ENCODE measurements at places on chromosomes 16 and 17.

DNA sequence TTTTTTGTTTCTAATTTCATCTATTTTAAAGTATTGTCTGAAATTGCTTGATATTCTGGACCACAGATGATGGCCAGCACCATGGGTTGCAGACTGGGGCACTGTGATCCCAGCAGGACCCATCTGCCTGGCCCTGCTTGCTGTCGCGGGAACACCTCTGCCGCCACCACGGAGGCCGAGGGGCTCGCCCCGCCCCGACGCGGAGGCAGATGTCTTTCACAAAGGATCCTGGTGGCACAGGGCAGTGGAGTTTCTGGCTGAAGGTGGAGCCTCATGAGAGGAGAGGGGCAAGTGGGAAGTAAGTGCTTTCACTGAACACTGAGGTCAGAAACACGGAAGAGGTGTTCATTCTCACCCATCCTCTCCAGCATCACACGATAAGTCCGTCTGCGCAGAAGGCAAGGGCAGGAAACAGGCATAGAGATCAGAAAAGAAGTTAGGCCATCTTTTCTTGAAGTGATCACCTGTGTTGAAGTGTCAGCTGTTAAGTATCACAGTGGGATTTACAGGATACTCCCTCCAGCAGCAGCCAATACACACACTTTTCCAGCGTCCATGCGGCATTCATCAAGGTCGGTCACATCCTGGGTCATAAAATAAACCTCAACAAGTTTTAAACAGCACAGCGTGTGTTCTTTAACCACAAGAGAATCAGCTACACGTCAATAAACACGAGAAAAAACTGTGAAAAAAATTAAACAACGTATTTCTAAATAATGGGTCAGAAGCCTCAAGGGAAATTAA, 194.5 kb downstream of the RPTOR start:
- no peak for DNase-seq

DNA sequence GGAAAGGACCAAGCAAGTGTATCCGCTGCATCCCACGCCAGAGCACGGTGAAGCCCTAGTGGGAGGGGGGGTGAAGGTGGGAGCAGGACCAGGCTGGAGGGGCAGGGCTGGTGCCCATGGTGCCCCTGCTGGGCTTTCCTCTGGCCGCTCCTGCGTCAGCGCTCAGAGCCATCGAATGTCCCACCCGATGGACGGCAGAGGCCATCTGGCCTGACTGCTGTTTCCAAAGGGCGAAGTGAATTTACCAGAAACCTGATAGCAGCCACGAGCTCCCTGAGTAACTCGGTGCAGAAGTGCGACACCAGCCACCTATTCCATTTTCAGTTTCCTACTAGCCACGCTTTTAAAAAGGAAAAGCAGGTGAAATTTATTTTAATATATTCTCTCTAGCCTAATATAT, 203.6 kb upstream of the CIBAR2 start:
- no peak for DNase-seq

DNA sequence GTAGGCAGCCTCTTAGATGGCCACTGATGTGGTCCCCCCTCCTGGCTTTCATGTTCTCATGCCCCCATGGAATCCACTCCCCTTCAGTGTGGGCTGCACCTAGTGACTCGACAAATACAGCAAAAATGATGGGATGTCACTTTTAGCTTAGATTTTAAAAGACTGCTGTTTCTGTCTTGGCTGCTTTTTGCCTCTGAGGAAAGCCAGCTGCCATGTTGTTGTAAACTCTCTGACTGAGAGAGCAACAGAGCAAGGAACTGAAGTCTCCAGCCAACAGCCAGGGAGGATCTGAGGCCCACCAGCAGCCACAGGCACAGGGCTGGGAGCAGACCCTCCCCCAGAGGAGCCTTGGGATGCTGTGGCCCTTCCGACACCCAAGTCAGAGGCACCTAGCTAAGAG, 60.6 kb upstream of the MARCHF10 start:
- no peak for DNase-seq

DNA sequence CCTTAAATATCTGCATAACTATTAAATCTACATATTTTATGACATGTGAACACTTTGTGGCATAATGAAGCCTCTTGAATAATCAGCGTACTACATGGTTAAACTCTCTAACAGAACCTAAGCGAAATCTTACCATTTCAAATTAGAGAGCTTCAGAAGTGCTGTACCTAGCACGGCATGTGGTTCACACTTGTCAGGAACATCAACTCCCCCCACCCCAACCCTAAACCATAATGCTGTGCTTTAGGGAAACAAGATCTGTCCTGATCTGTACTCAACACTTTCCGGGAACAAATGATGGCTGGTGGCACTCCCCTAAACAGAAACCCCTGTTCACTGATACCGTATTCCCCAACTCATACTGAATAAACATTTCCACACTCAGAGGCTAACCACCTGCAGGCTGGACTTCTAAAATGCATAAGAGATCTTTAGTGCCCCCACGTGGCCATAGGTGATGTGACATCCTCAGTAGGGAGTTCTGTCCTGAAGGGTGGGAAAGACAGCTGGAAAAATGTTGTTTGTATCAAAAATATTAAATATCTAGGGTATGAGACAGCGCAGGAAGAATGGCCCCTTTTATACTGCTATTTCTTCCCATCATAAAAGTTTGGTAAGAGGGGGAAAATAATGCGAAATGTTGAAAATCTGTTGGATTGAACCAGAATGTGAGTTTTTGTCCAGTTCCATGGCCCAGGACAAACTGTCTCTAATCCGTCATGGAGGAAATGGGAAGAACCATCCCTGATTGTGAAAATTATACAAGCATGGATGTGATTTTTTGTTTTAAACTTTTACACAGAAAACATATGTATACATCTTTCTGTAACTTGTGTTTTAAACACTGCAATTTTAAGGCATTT, 88.6 kb downstream of the USP31 start:
- DNase-seq = peak; percentile 80

GRCh38 chr17:48804936-48805411, 12.1 kb downstream of the TTLL6 start:
- DNase-seq = peak; percentile 76

- DNase-seq = no peak
Measured at GRCh38 chr17:72359274-72359673, 238.5 kb downstream of the SOX9 start.
